Stimulated activated naive CD8-positive, alpha-beta T cell treated with anti-CD3 and anti-CD28 coated beads, Interleukin-15, Interleukin-2, amounts not matched to agents 100 U/mL and 50 U/mL, for 24 hours (primary cell): ENCODE measurements at places on chromosomes 12 and 14.

DNA sequence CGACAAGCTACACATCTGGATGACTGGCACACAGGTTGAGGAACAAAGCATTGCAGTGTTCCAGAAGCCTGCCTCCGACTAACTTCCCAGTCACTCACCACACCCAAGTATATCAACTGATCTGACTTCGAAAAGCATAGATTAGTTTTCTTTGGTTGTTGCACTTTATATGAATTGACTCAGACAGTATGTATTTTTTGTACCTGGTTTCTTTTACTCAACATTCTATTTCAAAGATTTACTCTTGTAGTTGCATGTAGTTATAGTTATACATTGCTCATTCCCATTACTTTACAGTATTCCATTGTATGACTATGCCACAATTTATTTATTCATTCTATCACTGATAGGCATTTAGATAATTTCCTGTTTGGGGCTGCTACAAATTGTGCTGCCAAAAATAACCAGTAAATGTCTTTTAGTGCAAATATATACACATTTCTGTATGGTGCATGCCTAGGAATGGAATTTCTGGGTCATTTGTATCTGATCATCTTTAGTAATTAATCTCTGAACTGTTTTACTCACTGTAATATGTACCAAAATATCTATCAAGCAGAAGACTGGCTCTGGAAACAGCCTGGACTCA is 17.8 kb downstream of the PLCZ1 start:
- no peak for DNase-seq

GRCh38 chr14:95467232-95467631 is 49.2 kb downstream of the SYNE3 start:
- DNase-seq, result no peak

DNA sequence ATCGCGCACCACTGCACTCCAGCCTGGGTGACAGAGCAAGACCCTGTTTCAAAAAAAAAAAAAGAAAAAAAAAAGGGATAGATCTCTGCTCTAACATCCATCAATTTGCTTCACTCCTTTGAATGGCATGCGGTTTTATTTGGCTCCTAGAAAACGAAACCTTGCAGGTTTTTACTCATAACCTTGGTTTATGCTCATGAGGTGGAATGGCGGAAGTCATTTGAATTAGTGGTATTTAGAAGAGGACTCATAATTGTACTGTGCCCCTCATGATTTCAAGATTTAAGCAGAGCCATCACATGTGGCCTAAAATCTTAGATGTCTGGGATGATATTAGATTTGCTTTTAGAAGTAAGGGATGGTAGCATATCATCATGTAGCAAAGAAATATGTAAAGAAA is 29.4 kb downstream of the RBMS2 start:
- DNase-seq, result no peak

DNA sequence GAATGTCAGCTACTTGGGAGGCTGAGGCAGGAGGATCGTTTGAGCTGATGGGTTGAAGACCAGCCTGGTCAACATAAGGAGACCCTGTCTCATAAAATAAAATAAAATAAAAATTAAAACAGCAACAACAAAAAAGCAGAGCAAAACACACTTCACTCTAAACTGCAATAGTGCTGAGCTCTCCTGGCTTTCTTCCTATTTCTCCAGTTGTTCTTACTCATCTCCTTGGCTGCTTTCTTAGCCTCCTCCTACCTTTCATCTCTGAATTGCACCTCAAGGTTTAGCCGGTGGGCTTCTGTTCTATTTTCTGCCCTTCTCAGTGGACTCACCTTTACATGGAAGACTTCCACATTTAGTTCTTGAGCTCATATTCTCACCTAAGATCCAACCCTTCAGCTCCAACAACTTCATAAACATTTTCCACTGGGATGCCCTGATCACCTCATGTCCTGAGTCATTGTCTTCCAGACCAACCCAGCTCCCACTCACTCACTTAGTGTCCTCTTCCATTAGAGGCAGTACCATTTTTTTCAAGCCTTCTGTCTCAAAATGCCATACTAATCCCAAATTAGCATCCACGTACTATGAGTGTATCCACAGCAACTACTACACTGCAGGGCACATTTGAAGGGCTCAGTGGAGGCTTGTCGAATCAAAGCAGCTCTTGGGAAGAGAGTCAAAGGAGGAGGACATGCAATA is 41.2 kb upstream of the TMED10 start:
- no peak for DNase-seq

DNA sequence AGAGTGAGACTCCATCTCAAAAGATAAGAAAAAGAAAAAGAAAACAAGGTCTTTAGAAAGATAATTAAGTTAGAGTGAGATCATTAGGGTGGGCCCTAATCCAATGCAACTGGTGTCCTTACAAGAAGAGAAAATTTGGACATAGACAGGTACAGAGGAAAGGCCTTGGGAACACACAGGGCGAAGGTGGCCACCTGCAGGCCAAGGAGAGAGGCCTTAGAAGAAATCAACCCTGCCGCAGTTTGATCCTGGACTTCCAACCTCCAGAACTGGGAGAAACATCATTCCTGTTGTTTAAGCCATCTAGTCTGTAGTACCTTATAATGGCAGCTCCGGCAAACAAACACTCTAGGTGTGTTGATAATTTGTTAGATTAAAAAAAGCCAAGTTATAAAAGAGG is 491.9 kb downstream of the MED13L start:
- no peak for DNase-seq

- DNase-seq, result no peak
These were observed 205.6 kb downstream of the BCL11B start for GRCh38 chr14:99066378-99066777.

DNA sequence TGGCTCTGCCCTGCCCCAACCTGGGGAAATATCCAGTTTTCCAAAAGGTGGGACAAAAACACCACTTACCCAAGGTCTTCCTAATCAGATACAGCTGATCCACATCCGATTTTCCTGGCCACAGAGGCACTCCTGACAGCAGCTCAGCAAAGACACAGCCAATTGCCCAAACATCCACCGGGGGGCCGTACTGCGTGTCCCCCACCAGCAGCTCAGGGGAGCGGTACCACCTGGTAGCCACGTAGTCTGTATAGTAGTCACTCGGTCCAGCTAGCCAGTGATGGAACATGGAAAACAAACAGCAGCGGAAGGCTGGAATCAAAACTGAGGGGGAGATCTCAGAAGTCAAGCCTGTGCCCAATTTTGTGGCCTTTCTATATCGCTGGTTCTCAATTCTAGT is 28.8 kb downstream of the DMAC2L start:
- DNase-seq, result no peak

DNA sequence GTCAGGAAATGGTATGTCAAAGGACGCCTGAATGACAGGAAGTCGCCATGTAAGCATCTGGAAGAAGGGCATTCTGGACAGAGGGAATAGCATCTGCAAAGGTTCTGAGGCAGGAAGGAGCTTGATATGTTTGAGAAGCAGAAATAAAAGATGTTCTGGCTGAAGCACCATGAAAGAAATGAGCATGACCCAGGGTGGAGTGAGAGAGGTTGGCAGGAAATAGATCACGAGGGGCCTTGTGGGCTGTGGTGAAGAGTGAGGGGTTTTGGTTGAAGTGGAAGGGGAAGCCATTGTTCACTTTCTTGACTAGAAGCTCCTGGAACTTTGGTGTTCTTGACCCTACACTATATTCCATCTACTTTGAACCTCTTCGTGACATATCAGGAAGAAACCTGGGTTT is 99.4 kb upstream of the PARP11 start:
- peak; percentile 37 for DNase-seq

DNA sequence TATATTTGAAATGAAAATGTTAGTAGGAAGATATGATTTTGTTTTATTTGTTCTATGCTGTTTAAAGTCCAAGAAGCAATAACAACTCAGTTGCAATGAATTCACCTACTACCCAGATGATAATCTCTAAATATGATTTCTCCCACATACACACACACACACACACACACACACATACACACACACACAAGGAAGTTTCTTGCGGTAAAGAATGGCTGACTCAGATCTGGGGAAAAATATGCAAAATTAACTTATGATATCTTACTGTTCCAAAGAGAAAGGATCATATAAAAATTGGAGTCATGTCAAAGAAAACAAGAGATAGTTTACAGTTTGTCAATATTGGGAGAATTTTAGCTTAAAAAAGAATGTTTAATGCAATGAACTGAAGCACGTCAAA is 456.7 kb downstream of the SLC16A7 start:
- DNase-seq, result no peak

DNA sequence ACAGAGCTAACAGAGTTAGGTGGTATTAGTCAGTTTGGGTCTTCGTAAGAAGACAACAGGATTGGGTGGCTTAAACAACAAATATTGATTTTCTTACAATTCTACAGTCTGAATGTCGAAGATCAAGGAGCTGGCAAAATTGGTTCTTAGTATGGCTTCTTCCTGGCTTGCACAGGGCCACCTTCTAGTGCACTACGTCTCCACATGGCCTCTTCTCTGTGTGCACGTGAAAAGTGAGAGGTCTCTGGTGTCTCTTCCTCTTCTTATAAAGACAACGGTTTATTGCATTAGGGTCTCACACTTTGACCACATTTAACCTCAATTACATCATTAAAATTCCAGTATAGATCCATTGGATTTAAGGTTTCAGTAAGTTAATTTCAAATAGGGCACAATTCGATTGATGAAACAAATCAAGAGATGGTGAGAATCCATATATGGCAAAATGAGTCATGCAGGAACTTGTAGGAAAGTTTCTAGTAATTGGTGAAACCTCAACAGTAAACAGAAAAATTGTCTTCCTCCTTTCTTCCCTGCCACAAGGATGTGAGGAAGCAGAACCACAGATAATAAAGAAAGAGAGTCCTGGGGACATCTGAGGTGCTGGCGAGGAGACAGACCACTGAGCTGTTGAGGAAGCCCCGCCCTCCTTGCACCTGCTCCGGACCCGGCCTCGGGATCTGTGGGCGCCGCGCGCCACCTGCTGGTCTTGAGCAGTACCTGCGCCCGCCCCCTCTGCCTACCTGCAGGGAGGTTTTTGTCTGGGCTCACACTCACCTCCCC is 846.7 kb downstream of the TMEM121 start:
- DNase-seq, result peak; percentile 85

- no peak for DNase-seq
These were observed 234.8 kb downstream of the CACNA1C start for GRCh38 chr12:2287589-2287988.

- no peak for DNase-seq
These were observed 3.0 kb downstream of the IFI27 start for GRCh38 chr14:94113490-94113889.

GRCh38 chr14:50528000-50528399 is 4.4 kb downstream of the MAP4K5 start:
- DNase-seq, result no peak

DNA sequence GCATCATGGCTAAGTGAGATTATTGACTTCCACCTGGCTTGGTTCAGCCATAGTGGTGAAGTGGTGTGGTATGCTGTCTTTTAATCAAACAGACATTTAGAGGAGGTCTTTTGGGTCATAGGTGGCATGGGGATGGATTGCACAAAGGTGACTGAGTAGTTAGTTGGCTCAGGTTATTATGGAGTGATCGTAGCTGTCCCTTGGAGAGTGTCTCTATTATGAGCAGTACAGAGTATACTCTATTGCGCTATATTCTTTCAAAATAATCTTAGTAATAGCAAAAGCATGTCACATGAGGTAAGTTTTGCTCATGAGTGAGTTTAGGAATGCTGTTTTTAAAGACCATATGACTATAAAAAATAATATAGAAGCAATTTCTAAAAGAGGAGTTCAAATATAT is 60.4 kb downstream of the RASSF8 start:
- DNase-seq, result no peak

DNA sequence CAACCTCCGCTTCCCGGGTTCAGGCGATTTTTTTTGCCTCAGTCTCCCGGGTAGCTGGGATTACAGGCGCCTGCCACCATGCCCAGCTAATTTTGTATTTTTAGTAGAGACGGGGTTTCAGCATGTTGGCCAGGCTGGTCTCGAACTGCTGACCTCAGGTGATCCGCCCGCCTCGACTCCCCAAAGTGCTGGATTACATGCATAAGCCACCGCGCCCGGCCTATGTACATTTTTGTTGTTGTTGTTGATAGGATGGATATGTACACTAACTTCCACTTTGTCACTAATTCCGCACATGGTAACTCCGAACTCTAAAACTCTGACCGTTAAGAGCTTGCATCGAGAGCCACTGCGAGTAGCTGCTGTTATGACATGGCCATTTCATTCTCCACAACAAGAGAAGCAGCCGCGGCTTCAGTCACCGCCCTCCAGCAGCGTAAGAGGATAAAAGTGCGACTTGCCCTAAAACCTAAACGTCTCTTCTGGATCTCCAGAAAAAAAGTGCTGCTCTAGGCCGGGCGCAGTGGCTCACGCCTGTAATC is 742 bp upstream of the MARS1 start:
- DNase-seq, result no peak

GRCh38 chr12:64600164-64600561 is 10.1 kb upstream of the RASSF3 start:
- no peak for DNase-seq

DNA sequence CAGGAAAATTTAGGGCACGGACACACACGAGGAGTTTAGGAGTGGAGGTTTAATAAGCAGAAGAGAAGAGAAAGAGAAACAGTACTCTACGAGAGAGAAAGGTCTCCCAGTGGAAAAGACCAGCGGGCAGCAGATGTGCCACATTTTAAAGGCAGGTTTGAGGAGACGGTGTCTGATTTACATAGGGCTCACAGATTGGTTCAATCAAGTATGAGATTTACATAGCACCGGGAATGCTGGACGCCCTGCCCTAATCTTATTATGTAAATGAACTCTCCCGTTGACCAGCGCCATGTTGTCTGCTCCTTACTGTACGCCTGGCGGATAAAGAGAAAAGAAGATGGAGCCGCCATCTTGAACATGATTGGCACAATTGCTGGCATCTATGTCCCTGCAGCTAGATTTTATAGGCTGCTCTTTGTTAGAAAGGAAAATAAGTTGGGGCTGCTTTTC is 17.9 kb downstream of the NFKBIA start:
- no peak for DNase-seq
